ENCODE measurements at places on chromosomes 16 and 17.

GRCh38 chr17:40550608-40551007 is 14.7 kb downstream of the CCR7 start:
- no peak for DNase-seq

- no peak for DNase-seq
Measured at GRCh38 chr17:74467221-74467951, 952 bp downstream of the CD300A start.

- no peak for DNase-seq
Measured at GRCh38 chr16:88131256-88131655, 180.0 kb downstream of the BANP start.

GRCh38 chr17:73546114-73546513 is 98.1 kb downstream of the SDK2 start:
- DNase-seq, result no peak

DNA sequence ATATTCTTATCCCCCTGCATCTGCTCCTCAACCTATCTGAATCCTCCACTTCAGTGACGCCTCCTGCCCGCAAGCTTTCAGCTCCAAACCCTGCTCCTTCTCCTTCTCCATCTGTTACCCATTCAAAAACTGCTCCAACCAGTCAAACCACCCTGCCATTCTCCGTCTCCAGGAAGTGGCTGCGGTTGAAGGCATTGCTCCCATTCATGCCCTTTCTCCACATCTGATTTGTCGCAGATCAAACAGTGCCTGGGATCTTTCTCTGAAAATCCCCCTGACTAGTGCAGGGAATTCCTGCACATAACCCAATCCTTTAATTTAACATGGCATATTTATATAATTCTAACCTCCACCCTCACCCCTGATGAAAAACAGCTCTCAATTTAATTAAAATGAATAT is 56.3 kb downstream of the SLFN5 start:
- DNase-seq, result no peak

DNA sequence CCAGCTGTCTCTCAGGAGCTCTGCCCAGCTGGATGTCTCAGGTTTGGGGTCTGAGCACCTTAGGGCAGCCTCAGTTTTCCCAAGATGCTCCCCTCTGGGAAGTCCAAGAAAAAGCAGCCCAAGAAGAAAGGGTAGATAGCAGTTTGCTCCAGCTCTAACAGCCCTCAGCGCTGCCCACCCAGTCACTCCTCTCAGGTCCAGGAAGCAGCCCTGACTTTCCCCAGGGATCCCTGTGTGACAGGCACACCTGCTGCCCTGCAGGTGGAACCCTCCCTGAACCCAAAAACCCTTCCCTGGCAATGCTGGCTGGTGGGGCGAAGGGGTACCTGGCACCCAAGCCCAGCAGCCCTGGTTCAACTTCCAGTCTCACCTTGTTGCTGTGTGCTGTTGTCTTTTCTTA is 48.1 kb downstream of the BEAN1 start:
- DNase-seq, result no peak

DNA sequence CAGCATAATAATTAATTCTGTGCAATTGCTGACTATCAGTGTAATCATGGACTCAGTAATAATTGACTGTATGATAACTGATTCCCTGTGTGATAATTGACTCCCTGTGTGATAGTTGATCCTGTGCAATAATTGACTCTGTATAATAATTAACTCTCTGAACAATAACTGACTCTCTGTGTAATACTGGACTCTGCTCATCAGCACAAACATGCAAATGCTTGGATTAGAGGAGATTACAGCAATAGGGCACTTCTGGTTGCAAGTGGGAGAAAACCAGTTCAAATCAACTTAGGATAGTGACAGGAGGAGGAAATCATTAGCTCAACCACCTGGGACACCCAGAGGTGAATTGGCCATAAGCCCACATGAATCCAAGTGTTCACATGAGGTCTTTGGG is 582.1 kb downstream of the RBFOX1 start:
- no peak for DNase-seq

DNA sequence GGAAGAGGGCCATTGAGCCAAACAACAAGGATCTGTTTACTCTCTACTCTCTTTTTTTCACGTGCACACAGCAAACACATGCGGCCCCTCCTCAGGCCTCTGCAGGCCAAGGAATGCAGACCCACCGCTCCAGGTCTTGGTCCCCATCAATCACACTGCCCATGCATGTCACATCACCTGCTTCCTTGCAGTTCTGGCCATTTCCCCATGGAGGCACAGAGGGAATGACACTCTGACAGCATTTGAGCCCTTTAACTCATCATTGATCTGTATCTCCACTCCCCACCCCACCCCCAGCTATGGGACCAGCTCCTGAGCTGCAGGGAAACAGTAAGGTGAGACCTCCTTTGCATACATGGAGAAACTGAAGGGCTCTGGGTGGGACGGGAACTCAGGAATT is 45.9 kb upstream of the MEIOC start:
- no peak for DNase-seq

GRCh38 chr17:58277802-58278595 is 2.7 kb downstream of the MPO start:
- DNase-seq, result no peak

- DNase-seq, result no peak
Measured at GRCh38 chr17:77572065-77572601, 386.4 kb upstream of the TNRC6C start.

- no peak for DNase-seq
Measured at GRCh38 chr16:88195911-88196465, 186.8 kb upstream of the ZNF469 start.

- no peak for DNase-seq
Measured at GRCh38 chr16:64968539-64968938, 153.3 kb downstream of the CDH11 start.

- no peak for DNase-seq
Measured at GRCh38 chr17:42675965-42676423, 800 bp downstream of the PLEKHH3 start.

DNA sequence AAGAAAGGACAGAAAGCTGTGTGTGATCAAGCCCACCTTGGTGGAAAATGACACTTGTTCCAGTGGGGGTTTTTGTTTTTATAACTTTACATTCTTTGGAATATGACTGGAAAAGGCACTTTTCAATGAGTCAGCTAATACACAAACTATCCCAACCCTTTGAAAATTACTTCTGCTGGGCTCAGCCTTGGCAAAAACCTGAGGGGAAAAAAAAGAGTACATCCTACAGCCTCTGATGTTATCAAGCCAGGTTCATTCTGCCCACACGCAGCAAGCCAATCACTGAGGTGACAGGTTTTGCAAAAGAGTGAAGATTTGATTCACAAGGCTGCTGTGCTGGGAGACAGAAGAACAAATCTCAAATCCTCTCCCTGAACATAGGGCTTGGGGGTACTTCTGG is 484.5 kb upstream of the ERCC4 start:
- no peak for DNase-seq

DNA sequence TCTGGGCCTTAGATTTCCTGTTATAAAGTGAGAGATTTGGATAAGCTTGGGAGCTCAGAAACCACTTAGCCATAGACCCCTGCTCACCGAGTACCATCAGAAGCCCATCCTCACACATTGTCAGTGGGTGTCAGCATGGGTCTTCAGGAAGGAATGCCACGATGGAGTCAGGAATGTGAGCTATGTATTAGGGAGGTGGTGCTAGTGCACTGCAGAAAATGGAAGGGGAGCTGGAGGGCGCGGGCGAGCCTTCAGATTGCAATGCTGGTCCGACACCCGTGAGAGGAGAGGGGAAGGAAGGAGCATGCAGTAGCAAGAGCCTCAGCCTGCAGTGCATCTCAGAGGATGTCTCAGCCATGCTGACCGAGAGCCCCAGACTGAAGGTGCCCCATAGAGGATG is 294.5 kb downstream of the FOXL1 start:
- DNase-seq, result no peak

- no peak for DNase-seq
Measured at GRCh38 chr17:8360260-8360659, 16.2 kb downstream of the KRABD2 start.

DNA sequence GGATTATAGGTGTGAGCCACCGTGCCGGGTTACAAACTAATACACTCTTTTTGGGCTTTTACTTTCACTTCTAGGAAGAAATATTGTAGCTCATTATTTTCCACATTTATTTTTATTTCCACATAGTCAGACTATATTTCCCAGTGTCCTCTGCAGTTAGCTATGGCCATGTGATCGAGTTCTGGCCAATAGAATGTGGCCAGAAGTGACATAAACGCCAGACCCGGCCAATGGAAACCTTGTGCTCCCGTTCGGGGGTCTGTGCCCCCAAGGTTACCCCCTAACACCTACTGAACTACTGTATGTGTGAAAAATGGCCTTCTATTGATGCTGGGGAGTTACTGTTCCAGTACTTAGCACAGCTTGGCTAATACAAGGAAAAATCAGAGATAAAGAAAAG is 13.2 kb upstream of the RPTOR start:
- DNase-seq, result no peak

GRCh38 chr17:49875685-49876084 is 27.8 kb upstream of the TAC4 start:
- no peak for DNase-seq

- DNase-seq, result no peak
Measured at GRCh38 chr17:49521471-49522356, 26.6 kb downstream of the NGFR start.

GRCh38 chr17:51560398-51560797 is 300.1 kb downstream of the UTP18 start:
- no peak for DNase-seq

- DNase-seq, result no peak
Measured at GRCh38 chr17:41504246-41504977, 1.0 kb downstream of the KRT13 start.

DNA sequence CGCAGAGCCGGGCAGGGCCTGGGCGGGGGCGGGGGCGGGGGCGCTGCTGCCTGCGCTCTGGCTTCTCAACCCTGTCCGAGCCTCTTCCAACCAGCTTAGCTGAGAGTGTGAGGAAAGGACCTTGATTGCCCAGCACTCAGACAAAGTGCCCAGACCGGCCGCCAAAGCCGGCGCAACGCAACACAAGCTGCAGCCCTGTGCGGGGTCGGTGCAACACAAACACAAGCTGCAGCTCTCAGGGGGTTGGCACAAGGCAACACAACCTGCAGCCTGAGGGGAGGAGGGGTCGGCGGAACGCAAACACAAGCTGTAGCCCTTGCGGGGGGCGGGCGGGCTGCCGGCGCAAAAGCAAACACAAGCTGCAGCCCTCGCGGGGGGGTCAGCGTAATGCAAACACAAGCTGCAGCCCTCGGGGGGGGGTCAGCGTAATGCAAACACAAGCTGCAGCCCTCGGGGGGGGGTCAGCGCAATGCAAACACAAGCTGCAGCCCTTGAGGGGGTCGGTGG is 60.0 kb downstream of the KLHDC4 start:
- no peak for DNase-seq

DNA sequence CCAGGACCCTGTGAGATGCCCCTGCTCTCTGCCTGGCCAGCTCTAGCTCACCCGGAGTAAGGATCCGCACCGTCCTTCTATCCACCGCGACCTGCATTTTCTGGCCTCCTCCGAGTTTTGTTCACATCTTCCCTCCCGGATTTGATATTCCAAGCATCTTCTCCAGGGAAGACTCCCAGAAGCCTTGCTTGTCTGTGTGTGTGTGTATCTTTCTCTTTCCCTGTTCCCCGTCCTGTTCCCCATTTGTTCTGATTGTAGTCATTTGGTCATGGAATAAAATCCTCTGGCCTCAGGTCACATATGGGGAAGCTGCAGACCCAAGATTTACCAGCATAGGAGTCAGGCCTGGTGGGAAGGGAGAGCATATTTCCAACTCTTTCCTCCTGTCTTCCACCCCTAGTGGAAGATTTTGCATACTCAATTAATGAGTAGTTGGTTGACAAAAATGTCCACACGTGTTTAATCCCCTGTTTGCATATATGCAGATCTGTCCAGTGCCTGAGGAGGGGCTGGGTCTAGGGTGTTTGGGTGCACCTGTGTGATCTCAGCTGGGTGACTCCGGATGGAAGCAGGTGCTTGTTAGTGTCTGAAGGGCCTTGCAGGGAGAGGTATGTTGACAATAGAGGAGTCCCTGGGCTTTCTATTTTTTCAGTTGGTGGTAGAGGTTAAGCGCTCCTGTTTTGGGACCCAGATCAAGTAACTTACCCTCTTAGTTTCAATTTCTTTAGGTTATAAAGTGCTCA is 1.9 kb downstream of the PRAC1 start:
- no peak for DNase-seq

DNA sequence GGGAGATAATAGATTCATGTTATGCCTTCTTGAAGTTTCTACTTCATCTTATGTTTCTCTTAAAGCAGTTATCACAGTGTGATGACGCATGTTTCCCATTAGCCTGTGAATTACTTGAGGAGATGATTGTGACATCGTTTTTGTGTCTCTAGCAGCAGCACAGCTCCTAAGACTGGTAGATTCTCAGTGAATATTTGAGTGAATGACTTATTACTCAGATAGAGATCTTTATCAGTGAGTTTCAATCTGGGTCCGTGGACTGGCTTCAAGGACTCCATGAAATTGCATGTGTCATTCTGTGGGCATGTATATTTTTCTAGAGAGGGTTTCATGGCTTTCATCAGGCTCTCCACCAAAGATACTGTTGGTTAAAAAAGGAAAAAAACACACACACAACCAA is 29.9 kb downstream of the YPEL2 start:
- DNase-seq, result no peak

DNA sequence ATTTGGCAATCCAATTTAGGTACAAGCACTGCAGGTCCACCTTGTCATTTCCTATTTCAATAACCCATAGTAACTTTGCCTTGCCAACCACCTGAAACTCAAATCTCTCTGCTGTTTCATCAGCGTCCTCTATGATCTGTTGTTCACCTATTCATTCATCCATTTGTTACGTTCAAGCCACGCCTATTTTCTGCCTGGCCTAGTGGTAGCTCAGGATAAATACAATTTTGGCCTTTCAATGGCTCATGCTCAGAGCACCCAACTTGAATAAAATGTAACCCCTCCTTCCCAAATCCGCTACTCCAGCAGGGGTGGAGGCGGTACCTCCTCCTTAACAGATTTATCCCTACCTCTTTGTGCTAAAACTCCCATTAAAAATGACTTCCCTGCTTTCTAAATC is 3.6 kb upstream of the FBXO47 start:
- DNase-seq, result no peak

DNA sequence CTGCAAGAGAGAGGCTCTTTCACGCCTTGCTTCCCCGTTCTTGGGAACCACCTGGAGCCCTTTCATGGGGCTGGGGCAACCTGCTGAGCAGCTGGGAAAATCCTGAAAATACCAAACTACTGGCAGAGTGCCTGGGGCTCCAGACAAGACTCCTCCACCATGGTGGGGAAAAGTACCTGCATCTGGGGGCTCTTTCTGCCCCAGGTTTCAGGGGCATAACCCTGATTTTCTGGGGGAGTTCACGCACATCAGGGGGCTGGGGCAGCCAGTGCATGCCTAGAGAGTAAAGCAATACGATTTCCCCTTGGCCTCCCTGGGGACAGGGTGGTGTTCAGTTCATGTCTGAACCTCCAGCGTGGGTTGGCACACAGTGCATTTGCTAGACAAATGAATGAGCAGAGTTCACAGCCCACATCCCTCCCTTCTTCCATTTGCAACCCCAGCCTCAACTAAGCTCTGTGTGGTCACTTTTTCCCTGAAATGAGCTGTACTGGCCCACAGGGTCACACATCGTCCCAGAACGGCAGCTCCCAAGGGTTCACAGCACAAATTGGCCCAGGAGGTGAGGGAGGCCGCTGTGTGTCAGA is 5.2 kb upstream of the CDC42EP4 start:
- no peak for DNase-seq
